Activated T-helper 1 cell treated with anti-CD3 and anti-CD28 coated beads, Interleukin-2, amount 50 U/mL, for 16 hours (primary cell): ENCODE measurements at places on chromosomes 13 and 19.

DNA sequence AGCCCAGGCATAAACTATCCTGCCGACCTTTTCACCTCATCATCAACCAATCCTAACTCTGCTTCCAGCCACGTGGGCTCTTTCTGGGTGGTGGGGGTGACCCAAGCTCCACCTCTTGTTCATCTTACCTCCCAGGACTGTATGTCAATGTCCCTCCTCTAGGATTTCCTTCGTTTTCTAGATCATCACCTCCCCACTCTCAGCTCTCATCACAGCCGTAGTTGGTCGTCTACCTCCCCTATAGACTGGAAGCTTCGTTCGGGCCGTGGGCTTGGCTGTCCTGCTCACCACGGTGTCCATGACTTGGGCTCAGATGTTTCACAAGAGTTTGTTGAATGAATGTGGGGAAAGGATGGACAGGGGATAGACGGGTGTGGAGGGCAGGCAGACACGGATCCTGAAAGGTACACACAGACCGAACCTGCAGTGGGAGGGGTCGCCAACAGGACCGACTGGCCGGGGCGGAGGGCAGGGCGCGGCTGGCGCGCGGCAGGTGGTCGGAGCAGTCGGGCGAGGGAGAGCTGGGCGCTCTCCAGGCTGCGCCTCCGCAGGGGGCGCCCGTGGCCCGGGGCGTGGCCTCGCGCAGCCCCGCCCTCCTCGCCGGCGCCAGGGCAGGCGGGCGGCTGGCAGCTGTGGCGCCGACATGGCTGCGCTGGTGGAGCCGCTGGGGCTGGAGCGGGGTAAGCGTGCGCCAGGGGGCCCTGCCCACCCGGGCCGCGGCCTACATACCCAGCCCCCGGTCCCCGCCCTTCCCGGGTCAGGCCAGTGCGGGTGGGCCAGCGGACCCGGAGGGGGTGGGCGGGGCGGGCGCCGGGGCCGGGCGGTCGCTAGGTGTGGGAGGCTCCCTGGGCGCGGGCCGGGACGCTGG, at the start of gene LIN7B:
Gene LIN7B, plus strand, starts transcription at position 609 of the 868 bp plus-strand sequence. Its CDS starts 35 bp downstream, at position 644.
- DNase-seq, result peak; percentile 69

GRCh38 chr19:13099073-13099999, 3.3 kb downstream of the LYL1 start:
- DNase-seq, result peak; percentile 61

- no peak for DNase-seq
Observed at GRCh38 chr13:23652909-23653726, 82.9 kb downstream of the TNFRSF19 start.

GRCh38 chr13:107205318-107206104, 637.6 kb upstream of the ARGLU1 start:
- peak; percentile 29 for DNase-seq

- DNase-seq, result no peak
Observed at GRCh38 chr13:91078093-91078679, 269.3 kb upstream of the MIR17HG start.

DNA sequence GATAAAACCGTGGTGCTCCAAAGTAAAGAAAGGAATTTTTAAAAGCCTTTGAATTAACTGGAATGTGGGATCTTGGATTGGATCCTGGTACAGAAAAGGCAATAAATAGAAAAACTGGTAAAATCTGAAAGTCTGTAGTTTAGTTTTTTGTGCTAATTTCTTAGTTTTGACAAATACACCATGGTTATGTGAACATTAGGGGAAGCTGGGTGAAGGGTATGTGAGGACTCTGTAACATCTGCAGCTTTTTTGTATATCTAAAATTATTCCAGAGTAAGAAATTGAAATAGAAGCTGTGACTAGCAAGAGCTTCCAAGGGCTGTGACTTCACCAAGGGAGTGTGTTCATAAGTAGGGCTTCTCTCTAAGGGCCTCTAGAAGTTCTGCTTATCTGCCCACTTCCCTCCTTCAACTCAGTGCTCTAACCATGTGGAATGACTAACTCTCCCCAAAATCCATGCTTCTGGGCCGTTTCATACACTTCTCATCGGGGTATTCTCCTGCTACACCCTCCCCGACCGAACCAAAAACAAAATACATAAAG, 26.5 kb downstream of the ARHGAP35 start:
- no peak for DNase-seq

- DNase-seq, result no peak
Observed at GRCh38 chr19:49951806-49952478, 9.0 kb downstream of the SIGLEC11 start.

- DNase-seq, result no peak
Observed at GRCh38 chr13:40682449-40683240, 16.2 kb upstream of the FOXO1 start.

- DNase-seq, result no peak
Observed at GRCh38 chr13:111210544-111211469, 95.7 kb downstream of the ARHGEF7 start.

DNA sequence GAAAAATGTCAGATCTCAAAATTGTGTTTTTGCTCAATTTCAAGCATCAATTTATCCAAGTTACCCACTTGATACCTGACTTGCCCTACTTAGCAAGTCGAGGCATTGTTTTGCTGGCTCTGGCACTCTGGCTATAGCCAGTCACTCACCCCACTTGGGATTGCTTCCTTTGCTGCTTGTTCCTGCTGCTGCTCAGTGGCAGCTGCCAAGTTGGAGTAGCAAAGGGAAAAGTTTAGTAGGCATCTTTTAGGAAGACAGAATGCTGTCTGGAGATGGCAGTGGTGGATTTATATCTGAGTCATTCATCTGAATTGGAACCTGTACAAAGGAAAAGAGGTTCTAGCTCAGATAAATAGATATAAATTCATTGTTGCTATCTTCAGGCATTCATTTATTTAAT, 41.2 kb downstream of the PCCA start:
- DNase-seq, result no peak

- DNase-seq, result no peak
Observed at GRCh38 chr19:39264306-39265290, 3.6 kb upstream of the IFNL2 start.

DNA sequence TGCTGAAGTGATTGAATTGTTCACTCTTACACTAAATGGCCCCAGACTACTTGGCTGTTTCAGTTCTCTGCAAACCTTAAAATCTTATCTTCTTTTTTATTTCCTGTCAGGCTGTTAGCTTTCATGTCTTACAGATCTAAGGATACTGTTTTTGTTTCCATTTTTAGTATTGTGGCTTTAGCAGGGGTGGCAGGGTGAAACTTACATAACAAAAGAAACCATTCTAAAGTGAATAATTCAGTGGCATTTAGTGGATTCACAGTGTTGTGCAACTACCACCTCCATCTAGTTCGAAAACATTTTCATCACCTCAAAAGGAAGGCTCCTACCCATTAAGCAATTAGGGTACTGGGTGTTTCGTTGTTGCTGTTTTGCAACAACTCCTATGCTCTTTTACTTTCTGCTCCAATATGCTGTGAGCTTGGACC, 19.8 kb downstream of the TMEM272 start:
- DNase-seq, result no peak

GRCh38 chr13:104757712-104758111, 1691.5 kb upstream of the SLC10A2 start:
- DNase-seq, result no peak

DNA sequence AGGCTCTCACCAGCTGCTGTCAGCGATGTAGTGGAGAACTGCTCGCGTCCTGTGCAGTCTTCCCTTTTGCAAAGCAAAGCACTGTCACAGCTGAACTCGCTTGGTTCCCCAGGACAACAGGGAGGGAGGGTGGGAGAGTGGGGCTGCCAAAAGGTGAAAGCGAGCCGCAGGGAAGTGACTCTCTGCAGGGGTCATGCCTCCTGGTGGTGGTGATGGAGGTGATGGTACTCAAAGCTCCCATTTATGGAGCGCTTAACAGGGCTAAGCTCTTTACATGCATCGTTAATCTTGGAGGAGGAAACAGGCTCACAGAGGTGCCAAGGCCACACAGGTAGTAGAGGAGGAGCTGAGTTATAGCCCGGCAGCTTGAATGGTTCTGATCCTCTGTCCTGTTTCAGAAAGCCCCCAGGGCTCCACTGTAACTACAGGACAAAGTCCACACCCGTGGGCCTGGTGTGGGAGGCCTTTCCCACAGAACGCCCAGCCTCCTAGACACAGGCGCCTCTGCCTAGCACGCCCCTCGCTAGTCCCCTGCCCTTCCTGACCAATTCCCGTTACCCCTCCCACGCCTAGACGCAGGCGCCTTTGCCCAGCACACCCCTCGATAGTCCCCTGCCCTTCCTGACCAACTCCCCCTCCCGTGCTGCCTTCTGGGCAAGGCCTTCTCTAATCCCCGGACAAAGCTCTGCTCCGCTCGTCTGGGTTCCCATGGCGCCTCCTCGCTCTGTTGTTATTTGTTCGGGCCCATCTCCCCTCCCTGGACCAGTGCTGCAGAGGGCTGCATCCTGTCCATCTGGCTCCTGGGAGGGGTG, 10.7 kb downstream of the PPP1R37 start:
- no peak for DNase-seq
